ENCODE measurements at places on chromosomes 13 and 19.

DNA sequence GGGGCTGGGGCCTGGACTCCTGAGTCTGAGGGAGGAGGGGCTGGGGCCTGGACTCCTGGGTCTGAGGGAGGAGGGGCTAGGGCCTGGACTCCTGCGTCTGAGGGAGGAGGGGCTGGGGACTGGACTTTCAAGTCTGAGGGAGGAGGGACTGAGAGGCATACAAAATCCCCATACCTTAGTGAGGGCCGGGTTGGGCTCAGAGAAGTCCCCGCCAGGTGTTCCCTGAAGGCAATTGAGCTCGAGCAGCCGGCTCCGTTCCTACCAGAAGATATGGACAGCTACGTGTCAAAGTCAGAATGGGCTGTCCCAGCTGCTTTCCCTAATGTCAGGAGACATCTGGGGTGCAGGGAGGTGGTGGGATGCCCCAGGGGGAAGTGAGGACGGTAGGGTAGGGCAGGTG is 9.5 kb downstream of the PHLDB3 start:
- no peak overlapping the region for H3K27ac ChIP-seq
- no peak for DNase-seq
- no peaks in the 10 kb centered on the region for H3K27me3 ChIP-seq
- peaks cover 17% of the 10 kb centered on the region for H3K4me1 ChIP-seq

- no peak for DNase-seq
- peak overlapping the region; percentile 84 for H3K4me3 ChIP-seq
- H3K4me1 ChIP-seq = peaks cover 96% of the 10 kb centered on the region
- no peaks in the 10 kb centered on the region for H3K27me3 ChIP-seq
- peak overlapping the region; percentile 94 for H3K27ac ChIP-seq
- H3K36me3 ChIP-seq = peaks cover 10% of the 10 kb centered on the region
These were observed 112.3 kb upstream of the KLF12 start for GRCh38 chr13:74246487-74246886.

GRCh38 chr13:43285933-43286597 is 262.7 kb downstream of the DNAJC15 start:
- no peak for DNase-seq
- H3K36me3 ChIP-seq = no peaks in the 10 kb centered on the region
- no peak overlapping the region for H3K4me3 ChIP-seq

- H3K27ac ChIP-seq = no peak overlapping the region
- H3K36me3 ChIP-seq = no peaks in the 10 kb centered on the region
- no peak overlapping the region for H3K4me3 ChIP-seq
- H3K4me1 ChIP-seq = no peaks in the 10 kb centered on the region
- no peaks in the 10 kb centered on the region for H3K27me3 ChIP-seq
These were observed 213.5 kb downstream of the DLEU7 start for GRCh38 chr13:50629966-50630365.

GRCh38 chr13:94216476-94216875 is 263.0 kb downstream of the DCT start:
- no peaks in the 10 kb centered on the region for H3K36me3 ChIP-seq
- DNase-seq = no peak
- no peaks in the 10 kb centered on the region for H3K4me1 ChIP-seq
- no peaks in the 10 kb centered on the region for H3K27me3 ChIP-seq

DNA sequence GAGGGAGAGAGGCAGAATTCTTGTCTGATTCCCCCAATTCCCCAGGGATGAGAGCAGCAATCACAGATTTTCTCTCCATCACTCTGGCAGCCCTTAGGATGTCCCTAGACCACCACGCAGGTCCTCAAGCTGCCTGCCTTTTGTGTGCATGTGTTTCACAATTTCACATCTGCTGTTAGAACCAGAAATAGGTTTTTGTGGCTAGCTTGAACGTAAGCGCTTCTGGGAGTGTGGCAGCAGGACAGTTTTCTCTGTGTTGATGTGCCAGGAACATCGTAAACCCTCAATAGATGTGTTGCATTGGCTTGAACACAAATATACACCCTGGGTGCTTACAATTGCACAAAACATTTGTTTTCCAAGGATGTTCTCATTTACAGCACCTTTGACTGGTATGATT is 78.8 kb upstream of the TMTC4 start:
- DNase-seq = no peak
- no peaks in the 10 kb centered on the region for H3K27me3 ChIP-seq
- no peak overlapping the region for H3K27ac ChIP-seq
- peaks cover 2% of the 10 kb centered on the region for H3K4me1 ChIP-seq
- H3K4me3 ChIP-seq = no peak overlapping the region

DNA sequence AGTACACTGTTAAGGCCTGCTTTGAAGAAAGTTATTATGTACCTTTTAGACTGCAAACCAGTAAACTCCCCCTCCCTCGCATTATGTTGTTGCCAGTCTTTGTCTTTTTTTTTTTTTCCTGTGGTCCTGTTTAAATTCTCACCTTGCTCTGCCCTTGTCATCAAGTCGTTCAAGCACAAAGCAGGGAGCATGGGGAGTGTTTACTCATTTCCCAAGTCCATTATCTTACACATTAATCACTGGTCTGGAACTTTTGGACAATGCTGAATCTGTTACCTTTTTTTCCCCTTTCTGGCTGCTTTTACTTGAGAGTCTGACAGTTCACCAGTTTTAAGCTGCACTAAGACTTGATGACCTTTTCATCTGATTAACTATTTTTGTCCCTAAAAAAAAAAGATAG is 108.2 kb downstream of the DACH1 start:
- H3K4me3 ChIP-seq = no peak overlapping the region
- no peaks in the 10 kb centered on the region for H3K27me3 ChIP-seq
- no peak overlapping the region for H3K27ac ChIP-seq
- H3K36me3 ChIP-seq = no peaks in the 10 kb centered on the region

DNA sequence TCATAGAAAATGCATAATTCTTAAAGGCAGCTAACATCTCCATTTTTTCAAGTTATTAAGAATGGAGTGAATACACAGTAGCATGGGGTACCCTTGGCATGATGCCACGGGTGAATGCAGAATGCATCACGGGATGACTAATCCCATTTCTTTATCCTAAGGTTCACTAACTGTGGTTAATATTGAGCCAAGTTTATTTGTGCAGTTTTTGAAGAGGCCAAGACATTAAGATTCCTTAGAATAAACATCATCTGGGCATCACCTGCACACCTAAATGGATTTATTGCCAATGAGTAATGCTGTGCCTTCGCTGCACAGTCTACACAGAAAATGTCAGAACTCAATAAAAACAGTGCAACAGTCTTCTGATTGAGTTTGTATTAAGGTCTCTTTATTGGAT is 333.1 kb downstream of the GPC6 start:
- no peaks in the 10 kb centered on the region for H3K4me1 ChIP-seq
- no peak for DNase-seq
- no peaks in the 10 kb centered on the region for H3K27me3 ChIP-seq
- H3K4me3 ChIP-seq = no peak overlapping the region
- H3K36me3 ChIP-seq = no peaks in the 10 kb centered on the region
